ENCODE measurements at places on chromosomes 2 and 18. TPM values are rescaled to one million over a fixed set of nuclear protein-coding genes. Genes with fewer than 3 reads are reported as not detected.

GRCh38 chr2:196598412-196598811, 41.1 kb upstream of the CCDC150 start:
- no peak for DNase-seq

- no peak for DNase-seq
Measured at GRCh38 chr2:197130318-197130717, 180.3 kb downstream of the ANKRD44 start.

DSG2 gene
- 66.0 TPM for total RNA-seq

DNA sequence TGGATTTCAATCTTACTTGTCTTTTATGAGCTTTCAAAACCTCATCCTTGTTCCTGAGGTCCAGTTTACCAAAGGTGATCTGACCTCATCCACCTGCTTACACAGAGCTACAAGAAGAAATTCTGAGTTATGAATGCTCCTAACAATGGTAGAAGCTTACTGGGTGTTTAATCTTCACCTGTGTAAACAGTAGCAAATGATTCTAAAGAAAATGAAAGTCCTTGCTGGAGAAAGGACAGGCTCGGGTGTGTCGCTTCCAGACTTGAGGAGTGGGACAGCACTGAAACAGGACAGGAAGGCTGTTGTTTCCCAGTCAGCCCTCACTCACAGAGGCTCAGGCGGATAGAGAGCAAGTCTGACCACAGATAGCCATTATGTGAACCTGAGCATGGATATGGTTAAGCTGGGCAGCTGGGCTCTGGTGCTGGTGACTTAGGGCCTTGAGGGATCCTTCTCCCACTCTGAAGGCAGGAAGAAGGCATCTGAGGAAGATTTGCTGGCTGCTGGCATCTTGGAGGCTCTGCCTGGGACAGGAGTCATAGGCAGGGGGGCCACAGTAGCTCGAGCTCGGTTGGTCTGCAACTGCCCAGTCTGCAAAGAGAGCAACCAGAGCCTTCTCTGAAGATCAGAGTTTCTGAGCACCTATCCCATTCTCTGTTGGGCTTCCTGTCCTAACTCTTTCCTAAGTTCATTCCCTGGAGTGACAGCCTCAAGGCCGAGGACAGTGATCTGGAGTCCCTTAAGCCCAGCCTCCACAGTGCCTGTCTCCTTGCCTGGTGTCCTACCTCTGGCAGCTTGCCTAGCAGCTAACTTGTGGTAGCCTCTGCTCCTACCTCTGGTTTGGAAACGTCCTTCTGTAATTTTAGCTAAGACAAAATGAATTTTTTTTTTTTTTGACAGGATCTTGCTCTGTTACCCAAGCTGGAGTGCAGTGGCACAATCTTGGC, 4.0 kb downstream of the DOK1 start:
- DNase-seq, result no peak

HOXD9 gene
- 0.10 TPM for total RNA-seq

ID2 gene
- total RNA-seq, result 58.2 TPM

ANKRD30B gene
- not detected for total RNA-seq

DNA sequence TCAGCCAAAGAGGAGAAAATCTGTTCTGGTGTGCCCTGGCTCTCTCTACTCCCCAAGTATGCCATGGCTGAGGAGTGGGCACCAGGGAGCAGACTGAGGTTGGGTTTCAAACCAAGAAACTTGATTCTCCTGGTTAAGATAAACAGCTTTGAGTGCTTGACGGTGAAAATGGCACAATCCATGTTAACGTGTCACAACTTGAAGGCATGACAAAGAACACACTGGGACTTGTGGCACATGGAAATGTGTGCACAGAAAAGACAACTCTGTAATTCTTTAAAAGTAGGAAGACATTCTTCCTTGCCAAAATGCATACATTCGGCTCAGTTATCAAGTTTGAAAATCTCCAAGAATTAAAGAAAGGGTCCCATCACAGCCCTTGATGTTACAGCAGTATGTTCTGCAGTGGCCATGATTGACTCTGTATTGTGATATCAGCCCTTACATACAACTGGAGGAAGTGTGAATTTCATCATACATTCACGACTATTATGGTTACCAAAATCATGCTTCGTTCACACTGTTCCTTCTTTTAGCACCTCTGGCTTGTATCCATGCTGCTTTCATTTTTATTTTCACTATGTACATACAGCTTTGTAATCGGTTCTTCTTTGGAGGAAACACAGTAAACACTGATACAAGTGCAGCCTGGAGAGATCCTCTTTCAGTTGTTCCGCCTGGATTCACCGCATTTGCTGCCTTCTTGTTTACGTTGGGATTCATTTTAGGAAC, 15.6 kb upstream of the ACTG2 start:
- DNase-seq, result no peak

DNA sequence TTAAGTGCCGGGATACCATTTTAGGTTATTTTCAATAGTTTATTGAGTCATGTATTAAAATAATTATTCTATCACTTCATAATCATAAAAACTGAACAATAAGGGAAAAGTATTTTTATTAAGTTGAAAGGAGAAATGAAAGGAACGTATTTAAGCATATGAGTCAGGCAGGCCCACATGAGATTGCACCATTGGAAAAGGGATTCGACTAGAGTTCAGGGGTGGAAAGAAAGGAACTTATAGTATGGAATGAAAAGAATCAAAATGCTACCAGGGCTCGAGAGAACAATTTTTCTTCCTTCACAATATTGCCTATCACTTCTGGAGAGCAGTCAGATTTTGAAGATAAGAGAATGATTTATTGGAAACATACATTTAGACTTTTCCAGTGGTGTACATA, 516.5 kb upstream of the NETO1 start:
- no peak for DNase-seq

CAPN10 gene
- total RNA-seq, result 66.5 TPM

Data from H7 (cell line).